ENCODE measurements at places on chromosomes 5 and 9.

- no peak for DNase-seq
Measured at GRCh38 chr5:151740958-151741373, 17.5 kb downstream of the ATOX1 start.

- no peak for DNase-seq
Measured at GRCh38 chr5:168750926-168751325, 171.8 kb upstream of the PANK3 start.

DNA sequence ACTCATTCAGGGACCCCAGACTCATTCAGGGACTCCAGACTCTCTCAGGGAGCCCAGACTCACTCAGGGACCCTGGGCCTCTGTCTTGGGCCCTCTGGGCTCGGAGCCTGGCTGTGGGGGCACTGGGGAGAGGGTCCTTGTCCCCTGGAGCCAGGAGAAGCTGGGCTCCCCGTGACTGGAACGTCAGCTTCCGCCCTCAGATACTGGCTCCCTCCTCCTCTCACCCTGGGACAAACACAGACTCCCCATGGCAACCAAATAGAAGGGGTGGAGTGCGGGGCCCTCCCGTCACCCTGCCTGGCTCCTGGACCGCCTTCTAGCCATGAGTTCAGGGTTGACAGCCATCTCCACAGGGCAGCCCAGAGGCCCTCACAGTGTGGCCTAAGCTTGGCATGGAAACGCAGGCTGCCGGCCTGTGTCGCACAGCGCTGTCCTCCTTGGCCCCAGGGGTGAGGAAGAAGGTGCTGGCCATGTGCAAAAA lies 27.6 kb downstream of the ZDHHC11B start:
- DNase-seq: no peak

- no peak for DNase-seq
Measured at GRCh38 chr5:175724314-175725275, 66.7 kb downstream of the HRH2 start.

DNA sequence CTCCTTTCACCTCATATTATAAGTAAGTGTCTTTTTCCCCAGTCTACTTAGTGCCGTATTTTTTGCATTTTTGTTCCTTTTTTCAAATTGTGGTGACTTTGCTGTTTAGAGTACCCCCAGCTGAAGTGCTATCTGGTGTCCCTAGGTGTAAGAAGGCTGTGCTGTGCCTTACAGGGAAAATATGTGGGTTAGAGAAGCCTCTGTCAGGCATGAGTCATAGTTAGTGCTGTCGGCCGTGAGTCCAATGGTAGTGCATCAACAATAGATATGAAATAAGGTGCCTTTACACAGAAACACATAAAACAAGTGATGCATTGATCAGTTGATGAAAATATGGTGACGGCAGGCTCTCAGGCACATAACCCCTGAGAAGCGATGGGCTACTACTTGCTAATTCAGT lies 20.1 kb downstream of the SYK start:
- DNase-seq: no peak

GRCh38 chr9:35935261-35935660 lies 22.7 kb downstream of the OR2S2 start:
- no peak for DNase-seq

- DNase-seq: no peak
Measured at GRCh38 chr5:176773408-176774035, 36.8 kb upstream of the UNC5A start.

DNA sequence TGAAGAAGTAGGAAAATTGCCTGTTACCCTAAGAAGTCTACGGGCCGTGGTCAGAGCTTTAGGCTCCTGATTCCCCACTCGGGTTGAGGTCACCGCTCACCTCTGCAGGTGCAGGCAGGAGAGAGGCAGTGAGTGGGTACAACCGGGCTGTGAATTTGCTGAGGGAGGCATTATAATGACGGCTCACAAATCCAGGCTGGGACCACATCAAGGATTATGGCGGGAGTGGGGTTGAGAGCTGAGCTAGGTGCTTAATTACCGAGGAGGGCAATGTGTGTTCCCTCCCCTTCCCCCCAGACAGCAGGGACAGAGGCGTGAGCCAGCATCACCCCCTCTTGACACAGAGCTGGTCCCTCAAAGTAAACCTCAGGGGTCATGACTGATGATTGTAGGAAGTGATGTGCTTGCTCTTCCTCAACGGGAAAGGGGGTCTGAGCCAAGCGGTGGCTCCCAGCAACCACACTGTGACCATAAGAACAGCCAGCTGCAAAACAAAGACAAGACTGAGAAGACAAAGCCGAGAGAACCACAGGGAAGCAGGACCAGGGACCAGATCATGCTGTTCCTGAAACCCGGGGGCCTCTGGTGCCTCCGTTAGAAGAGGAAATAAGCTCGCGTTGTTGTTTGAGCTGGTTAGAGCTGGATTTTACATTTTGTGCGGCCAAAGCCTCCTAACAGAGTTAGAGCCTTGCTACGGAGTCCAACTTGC lies 77.7 kb downstream of the OLFM1 start:
- DNase-seq: no peak

GRCh38 chr5:97229688-97230285 lies 46.7 kb upstream of the RIOK2 start:
- DNase-seq: no peak

DNA sequence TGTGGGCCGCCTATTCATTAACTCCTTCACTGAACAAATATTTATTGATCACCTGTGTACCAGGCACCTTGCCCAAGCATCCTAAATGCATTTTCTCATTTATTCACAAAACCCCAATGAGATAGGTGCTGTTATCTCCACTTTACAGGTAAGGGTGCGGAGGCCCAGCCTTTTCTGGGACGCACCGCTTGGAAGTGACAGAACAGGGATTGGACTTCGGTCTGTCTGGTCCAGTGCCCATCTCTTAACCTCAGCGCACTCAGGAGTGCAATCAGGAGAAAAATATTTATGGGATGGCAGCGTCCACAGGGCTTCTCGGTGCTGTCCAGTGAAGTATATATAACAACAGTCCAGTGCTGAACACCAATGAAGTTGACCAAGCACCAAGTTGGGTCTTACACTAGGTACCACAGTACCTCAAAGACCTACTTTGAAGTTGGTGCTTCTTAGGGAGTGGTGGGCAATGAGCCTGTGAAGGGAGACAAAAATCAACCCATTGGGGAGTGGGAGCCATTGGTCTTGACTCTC lies 18.9 kb upstream of the GARNL3 start:
- no peak for DNase-seq

- no peak for DNase-seq
Measured at GRCh38 chr5:177610770-177611445, 11.0 kb downstream of the B4GALT7 start.

DNA sequence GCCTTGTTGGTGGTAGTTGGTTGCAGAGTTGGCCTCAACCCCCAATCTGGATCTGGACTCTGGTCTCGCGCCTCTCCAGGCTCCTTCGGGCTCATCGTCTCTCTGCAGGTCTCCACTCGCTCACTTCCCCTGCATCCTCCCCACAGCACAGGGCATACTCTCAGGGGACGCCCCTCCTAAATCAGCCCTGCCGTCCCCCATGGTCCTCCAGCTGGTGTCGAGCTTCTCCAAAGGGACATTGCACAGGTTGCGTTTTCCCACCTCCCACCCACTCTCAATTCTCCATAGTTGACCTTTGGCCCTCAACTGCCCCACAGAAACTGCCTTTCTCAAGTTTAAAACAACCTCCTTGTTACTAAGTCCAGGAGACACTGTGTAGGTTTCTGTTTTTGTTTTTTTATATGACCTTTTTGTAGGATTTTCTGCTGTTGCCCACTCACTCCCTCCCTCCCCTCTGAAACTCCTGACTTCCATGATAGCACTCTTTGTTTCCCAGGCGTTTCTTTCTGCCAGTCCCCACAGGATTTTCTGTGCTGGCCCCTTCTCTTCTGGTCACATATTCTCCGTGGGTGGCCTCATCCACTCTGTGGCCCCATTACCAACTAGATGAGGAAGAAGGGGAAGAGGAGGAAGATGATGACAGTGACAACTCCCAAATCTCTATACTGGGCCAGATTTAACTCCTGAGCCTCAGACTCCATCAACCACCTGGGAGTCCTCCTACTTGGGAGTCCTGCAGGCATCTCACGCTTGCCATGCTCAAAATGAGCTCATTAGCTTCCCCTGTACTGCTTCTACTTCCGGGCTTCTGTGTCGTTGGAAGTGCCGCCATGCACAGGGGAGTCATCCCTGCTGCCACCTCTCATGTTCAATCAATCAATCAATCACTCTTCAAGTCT lies 50.3 kb downstream of the ALG2 start:
- no peak for DNase-seq

GRCh38 chr9:7347556-7347955 lies 452.0 kb downstream of the DMAC1 start:
- DNase-seq: no peak

DNA sequence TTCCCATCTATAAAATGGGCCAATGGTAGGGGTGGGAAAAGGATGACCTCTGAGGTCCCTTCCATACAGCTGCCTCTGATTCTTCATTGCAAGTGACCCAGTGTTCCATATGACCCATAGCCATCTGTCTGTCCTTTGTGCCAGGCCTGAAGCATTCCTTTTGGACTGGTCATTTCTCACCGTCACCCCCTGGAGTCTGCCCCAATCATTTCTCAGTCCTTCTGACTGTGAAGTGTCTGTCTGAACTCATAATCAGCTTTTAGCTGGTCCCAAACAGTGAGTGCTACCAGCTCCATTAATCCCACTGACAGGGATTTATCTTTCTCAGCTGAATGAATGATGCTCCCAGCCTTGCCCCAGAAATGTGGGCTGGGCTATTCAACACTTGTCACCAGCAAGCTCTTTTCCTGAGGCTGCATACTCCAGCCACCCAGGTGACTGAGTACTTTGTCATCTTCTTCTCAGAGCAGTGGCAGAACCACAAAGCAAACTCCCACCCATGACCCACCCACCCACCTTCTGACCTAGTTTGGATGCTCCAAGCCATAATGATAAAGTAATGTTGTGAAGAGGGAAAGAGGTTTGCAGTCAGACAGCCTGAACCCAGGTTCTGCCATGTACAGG lies 37.4 kb downstream of the KCNIP1 start:
- no peak for DNase-seq

DNA sequence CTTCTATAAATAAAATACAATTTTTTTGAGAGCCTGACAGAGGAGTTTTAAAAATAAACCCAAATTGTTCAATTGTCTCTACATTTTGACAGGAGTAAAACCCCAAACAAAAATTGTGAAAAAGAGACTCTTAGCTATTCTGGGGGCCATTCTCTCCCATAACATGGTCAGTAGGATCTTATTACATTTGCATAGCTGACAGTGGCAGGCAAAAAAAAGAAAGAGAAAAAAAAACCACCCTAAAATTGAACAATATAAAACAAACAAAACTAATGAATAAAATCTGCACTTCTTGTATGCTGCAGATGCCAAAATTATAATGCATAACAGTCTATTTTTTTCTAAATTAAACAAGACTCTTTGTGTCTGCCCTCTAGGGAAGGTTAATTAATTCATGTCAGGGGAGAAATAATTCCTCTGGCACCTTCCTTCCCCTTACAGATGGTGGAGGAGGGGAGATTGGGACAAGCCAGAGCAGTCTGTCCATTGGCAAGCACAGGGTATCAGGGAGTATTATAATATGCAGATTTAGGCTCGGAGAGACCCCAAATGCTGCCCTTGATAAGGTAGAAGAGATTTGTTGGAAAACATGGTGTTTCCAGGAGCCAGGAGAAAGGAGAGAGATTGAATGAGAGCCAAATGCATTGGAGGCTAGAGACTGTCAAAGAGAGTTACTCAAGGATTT lies 79.7 kb upstream of the CDH6 start:
- DNase-seq: no peak

DNA sequence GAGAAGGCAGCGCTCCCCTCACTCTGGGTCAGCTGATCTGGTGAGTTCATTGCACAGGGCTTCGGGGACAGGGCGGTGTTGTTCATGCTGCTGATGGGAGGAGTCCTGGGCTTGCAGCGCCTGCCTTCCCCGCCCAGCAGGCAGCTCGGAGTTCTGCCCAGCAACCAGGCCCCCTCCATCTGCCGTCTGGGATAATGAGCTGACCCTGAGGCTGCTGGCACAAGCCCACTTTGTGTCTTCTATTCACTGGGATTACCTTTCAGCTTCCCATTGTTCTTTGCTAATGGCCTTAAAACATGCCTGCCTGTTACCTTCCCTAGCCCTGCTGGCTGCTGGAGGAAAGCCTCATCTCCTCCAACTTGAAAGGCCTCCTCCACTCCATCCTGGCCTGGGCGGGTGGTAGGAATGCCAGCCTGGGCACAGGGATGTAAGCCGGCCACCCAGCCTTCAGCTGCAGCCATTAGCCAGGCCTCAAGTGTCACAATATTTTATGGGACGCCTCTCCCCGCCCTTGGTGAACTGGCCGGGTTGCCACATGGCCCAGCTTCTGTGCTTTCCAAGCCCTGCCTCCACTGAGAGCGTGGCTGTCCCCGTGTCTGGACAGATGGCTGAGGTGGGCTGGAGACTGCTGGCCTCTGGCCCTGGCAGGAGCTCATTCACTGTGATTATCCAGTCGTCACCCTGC lies 70.4 kb downstream of the GADD45G start:
- DNase-seq: peak; percentile 75

- no peak for DNase-seq
Measured at GRCh38 chr9:137266162-137266527, 11.0 kb downstream of the NELFB start.

- DNase-seq: no peak
Measured at GRCh38 chr5:150052956-150053712, 33.2 kb downstream of the CSF1R start.

DNA sequence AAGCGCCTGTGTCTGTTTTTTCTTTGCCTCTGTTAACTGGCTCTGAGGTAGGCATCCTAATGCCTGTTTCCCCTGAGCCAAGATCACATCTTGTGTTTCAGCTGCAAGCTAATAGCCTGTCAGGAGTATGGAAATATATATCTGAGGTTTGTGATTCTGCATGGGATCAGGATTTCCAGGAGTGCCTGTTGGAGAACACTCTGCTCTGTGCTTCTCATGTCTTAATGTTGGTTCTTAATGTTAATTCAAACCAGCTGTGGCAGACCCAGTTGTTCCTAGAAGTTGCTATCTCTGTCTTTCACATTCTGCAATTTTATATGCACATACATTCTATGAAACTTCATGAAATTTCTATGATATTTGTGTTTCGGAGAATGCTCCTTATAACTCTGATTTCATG lies 72.1 kb downstream of the PGM5 start:
- DNase-seq: no peak

- peak; percentile 78 for DNase-seq
Measured at GRCh38 chr9:37676411-37676830, 25.7 kb downstream of the FRMPD1 start.

DNA sequence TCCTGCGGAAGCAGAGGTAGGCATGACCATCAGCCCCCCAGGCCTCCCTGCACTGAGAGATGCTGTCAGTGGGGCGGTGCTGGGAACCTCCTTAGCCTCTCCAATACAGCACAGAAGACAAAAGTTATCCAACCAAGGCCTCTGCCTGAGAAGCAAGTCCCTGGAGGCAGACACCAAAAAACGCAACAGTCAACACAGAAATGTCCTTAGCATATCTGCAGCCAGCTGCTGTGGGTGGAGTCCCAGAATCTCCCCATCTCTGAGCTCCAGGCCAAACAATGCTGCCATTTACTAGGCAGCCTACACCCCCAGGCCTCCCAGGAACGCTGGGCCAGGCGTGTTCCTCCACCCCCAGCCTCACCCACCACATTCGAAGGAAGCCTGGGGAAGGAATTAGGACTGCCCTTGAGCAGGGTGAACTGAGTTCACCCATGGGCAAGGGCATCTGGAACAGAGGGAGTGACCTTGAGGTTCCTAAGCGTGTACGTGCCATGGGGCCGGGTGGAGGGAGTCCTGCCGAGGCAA lies 43.7 kb downstream of the STK10 start:
- DNase-seq: no peak

Data from cerebellum (tissue), 4 donors.